Foreskin keratinocyte (primary cell): ENCODE measurements at places on chromosomes 5 and 9.

DNA sequence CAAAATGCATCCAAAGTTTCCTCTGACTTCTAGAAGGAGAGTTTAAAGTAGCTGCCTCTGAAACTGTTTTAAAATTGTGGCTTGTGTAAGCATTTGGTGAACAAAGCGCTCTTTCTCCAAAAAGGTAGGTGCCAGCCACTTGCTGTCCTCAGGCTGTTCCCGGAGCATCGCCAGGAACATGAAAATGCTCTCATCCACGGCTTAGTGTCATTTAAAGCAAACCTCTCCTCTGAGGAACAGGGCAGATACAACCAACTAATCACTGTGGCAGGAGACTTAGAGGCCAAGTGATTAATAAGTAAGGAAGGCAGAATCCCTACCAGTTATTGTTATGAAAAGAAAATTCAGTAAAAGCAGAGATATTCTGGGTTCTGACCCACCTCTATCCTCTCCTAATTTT lies 165.6 kb downstream of the DCP2 start:
- no peak for DNase-seq

GRCh38 chr9:136995772-136996311 lies 526 bp downstream of the CLIC3 start:
- peak; percentile 18 for DNase-seq

GRCh38 chr5:127884416-127884815 lies 181.2 kb downstream of the CCDC192 start:
- DNase-seq = no peak

GRCh38 chr9:83701769-83702168 lies 6.0 kb downstream of the UBQLN1 start:
- peak; percentile 63 for DNase-seq

DNA sequence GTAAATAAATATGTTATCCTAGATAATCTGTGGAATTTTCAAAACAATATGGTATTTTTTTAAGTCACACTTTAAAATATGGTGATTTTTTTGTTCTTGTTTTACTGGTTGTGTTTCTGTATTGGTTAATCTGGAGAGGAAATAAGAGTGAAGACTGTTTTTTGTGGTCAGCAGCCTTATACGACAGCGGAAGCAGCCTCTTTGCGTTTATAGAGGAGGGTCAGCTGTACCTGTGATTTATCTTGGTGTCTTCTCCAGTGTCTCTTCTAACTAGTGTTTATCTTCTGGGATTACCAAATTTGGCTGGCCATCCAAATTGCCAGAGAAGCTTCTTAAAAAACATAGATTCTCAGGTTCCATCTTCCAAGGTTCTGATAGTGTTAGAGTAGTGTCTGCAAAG lies 58.7 kb downstream of the ICE1 start:
- DNase-seq = no peak
